Smooth muscle cell of trachea (primary cell): ENCODE measurements at places on chromosomes 12 and 14. TPM values are rescaled to one million over a fixed set of nuclear protein-coding genes. Genes with fewer than 3 reads are reported as not detected.

HOXC11 gene
- not detected in 2 replicates for total RNA-seq

TAS2R20 gene
- total RNA-seq: 2.8 and 5.1 TPM in 2 replicates

BCL11B gene
- under 0.01 TPM in 1 of 2 replicates, not detected in the other for total RNA-seq

LBHD2 gene
- not detected in 2 replicates for total RNA-seq

KLRC2 gene
- total RNA-seq: not detected in 2 replicates

ZNF839 gene
- 6.8 and 12.8 TPM in 2 replicates for total RNA-seq

MAP3K9 gene
- total RNA-seq: 0.15 and 0.17 TPM in 2 replicates

AMDHD1 gene
- 0.29 and 0.33 TPM in 2 replicates for total RNA-seq

ASCL1 gene
- not detected in 2 replicates for total RNA-seq

LRRC10 gene
- not detected in 2 replicates for total RNA-seq

PLEKHG3 gene
- total RNA-seq: 0.87 and 1.5 TPM in 2 replicates

LRTM2 gene
- total RNA-seq: not detected in 2 replicates

SMCO3 gene
- 0.15 and 0.17 TPM in 2 replicates for total RNA-seq

TSPAN9 gene
- 14.5 and 42.2 TPM in 2 replicates for total RNA-seq

GNB3 gene
- 1.7 and 2.9 TPM in 2 replicates for total RNA-seq

KRT80 gene
- 0.44 TPM in 1 of 2 replicates, not detected in the other for total RNA-seq

PDE6H gene
- total RNA-seq: not detected in 2 replicates

CCNK gene
- 28.3 and 42.3 TPM in 2 replicates for total RNA-seq

KCNA5 gene
- not detected in 2 replicates for total RNA-seq

BMP4 gene
- total RNA-seq: 14.8 and 23.3 TPM in 2 replicates

ALDH1L2 gene
- total RNA-seq: 41.4 and 57.9 TPM in 2 replicates

CISTR gene
- total RNA-seq: not detected in 2 replicates

CMTM5 gene
- total RNA-seq: 0.44 and 0.50 TPM in 2 replicates

INSM2 gene
- under 0.01 TPM in 1 of 2 replicates, not detected in the other for total RNA-seq

CCDC38 gene
- not detected in 2 replicates for total RNA-seq

MYO1H gene
- total RNA-seq: not detected in 2 replicates

SLC25A47 gene
- total RNA-seq: not detected in 2 replicates

KRT72 gene
- total RNA-seq: not detected in 2 replicates

FAM90A1 gene
- 0.33 TPM in 1 of 2 replicates, not detected in the other for total RNA-seq

POTEM gene
- not detected in 2 replicates for total RNA-seq

SLCO1B1 gene
- total RNA-seq: not detected in 2 replicates

C14orf132 gene
- total RNA-seq: 31.9 and 59.4 TPM in 2 replicates
